ENCODE measurements at places on chromosomes 7 and 10.

GRCh38 chr10:120969219-120969645 lies 118.1 kb downstream of the WDR11 start:
- DNase-seq = no peak

- DNase-seq = no peak
Measured at GRCh38 chr7:17622451-17622850, 317.8 kb downstream of the SNX13 start.

DNA sequence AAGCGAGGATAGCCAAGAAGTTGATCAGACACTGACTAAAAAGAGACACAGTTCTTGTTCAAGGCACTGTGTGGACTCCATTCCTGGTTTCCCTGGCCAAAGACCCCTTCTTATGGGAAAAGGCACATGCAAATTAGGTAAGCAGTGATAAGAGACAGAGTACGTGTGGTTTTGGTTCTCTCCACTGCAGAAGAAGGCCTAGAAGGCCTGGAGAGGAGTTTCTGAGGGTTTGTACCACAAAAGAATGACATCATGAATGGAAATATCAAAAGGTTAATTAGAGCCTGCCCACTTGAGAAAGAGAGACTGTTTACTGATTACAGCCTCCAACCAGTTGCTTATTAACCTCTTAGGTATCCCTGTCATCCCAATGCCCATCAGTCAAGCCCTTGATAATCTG lies 137.5 kb downstream of the ZNF365 start:
- DNase-seq = no peak

GRCh38 chr7:129574487-129574886 lies 37.0 kb upstream of the NRF1 start:
- no peak for DNase-seq

DNA sequence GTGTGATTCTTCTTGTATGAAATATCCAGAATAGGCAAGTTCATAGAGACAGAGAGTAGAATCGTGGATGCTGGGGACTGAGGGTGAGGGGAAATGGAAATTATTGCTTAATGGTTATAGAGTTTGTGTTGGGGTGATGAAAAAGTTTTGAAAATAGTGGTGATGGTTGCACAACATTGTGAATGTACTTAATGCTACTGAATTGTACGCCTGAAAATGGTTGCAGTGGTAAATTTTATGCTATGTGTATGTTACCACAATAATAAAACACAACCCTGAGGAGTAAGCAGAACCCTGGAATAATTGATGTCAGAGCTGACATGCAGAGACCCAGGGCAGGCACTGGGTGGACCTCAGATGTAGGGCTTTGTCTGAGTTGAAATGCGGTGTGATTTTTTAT lies 57.6 kb downstream of the TACR2 start:
- DNase-seq = no peak

DNA sequence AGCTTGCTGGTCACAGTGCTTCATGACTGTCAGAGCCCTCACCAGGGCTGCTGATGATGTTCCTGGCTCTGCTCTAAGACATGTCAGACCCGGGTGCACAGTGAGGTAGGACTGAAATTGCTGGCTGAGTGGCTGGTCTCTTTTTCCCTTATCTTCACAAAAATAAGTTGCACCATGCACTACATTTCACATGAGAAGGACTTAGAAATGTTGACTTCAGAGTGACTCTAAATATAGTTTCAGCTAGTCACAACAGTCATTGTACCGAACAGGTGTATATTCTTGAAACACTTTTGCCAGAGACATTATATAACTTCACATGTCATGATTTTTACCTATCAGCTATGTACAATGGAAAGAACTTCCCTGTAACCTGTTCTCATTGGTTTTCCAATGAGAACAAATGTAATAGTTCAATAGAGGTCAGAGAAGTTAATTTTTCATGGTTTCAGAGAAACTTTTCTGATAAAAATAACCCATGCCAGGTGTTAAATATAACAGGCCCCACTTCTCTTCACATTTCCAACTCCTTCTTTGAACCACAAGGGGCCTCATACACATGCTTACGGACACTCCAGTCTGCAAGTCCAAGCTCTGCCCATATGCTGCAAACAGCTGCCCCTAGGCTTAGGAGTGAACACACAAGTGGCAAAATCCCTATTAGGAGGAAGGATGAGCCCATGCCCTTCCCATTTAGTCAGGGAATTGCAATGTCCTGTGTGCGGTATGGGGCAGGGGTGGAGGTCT lies 115.6 kb downstream of the CDK6 start:
- DNase-seq = no peak

- DNase-seq = no peak
Measured at GRCh38 chr7:69020536-69020935, 577.7 kb upstream of the AUTS2 start.

GRCh38 chr10:117137031-117137910 lies 799 bp downstream of the VAX1 start:
- DNase-seq = no peak

GRCh38 chr7:33736521-33737221 lies 168.7 kb upstream of the BMPER start:
- no peak for DNase-seq

GRCh38 chr10:71070741-71071140 lies 141.6 kb upstream of the UNC5B start:
- no peak for DNase-seq

All from activated T-helper 1 cell treated with anti-CD3 and anti-CD28 coated beads, Interleukin-2, amount 50 U/mL, for 16 hours (primary cell).